ENCODE measurements at places on chromosomes 12 and 14.
A peak's percentile ranks its signal among the peaks of the same experiment; 100 is the strongest.

- DNase-seq, result no peak
Observed at GRCh38 chr14:22316473-22316872, 272.6 kb downstream of the DAD1 start.

- DNase-seq, result no peak
Observed at GRCh38 chr14:64541972-64542835, 1.7 kb downstream of the HSPA2 start.

GRCh38 chr12:57133916-57134315 lies 5.6 kb downstream of the LRP1 start:
- no peak for DNase-seq

- no peak for DNase-seq
Observed at GRCh38 chr14:64708148-64709004, 4.2 kb downstream of the PLEKHG3 start.

DNA sequence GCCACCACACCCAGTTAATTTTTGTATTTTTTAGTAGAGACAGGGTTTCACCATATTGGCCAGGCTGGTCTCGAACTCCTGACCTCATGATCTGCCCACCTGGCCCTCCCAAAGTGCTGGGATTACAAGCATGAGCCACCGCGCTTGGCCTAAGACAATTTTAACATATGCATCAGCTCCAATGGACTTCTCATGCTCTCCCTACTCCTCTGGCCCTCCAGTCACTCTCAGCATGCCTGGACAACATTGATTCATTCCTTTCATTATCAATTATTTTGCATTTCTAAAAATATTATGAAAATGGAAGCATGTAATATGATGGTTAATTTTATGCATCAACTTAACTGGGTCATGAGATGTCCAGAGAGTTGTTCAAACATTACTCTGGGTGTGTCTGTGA lies 469.1 kb upstream of the TMEM132C start:
- no peak for DNase-seq

DNA sequence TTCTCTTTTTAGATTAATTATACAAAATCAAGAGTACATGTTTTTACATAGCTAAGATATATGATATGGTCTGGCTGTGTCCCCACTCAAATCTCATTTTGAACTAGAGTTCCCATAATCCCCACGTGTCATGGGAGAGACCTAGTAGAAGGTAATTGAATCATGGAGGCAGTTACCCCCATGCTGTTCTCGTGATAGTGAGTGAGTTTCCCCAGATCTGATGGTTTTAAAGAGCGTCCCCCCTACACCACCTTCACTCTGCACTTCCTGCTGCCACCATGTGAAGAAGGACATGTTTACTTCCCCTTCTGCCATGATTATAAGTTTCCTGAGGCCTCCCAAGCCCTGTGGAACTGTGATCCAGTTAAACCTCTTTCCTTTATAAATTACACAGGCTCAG lies 21.4 kb upstream of the DRAM1 start:
- DNase-seq, result no peak

- peak; percentile 94 for DNase-seq
Observed at GRCh38 chr12:25151476-25151875, 43.5 kb downstream of the DNAI7 start.

DNA sequence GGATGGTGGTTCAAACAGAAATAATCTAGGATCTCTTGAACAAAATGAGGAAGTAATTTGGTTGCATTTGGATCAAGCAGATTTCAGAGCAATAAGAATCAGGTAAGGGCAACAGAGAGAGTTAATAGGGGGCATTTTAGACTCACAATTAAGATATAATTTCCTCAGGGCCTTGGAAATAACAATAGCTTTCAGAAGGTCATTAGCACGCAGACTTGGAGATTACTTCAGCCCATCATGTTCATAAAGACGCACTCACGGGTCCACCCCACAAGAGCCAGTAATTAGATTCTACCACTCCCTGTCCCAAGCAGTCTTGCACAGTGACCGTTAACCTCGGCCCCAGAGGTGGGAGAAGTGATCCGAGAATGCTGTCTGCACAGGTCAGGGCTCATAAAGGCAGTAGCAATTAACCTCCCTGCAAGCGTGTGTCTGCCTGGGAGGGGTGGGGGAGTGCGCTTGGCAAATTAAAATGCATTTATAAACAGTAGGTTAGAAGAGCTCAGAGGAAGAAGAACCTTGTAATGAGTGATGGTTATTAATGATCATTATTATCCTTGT lies 125.7 kb upstream of the CCDC196 start:
- no peak for DNase-seq

- no peak for DNase-seq
Observed at GRCh38 chr14:88775532-88775931, 17.2 kb downstream of the EML5 start.

DNA sequence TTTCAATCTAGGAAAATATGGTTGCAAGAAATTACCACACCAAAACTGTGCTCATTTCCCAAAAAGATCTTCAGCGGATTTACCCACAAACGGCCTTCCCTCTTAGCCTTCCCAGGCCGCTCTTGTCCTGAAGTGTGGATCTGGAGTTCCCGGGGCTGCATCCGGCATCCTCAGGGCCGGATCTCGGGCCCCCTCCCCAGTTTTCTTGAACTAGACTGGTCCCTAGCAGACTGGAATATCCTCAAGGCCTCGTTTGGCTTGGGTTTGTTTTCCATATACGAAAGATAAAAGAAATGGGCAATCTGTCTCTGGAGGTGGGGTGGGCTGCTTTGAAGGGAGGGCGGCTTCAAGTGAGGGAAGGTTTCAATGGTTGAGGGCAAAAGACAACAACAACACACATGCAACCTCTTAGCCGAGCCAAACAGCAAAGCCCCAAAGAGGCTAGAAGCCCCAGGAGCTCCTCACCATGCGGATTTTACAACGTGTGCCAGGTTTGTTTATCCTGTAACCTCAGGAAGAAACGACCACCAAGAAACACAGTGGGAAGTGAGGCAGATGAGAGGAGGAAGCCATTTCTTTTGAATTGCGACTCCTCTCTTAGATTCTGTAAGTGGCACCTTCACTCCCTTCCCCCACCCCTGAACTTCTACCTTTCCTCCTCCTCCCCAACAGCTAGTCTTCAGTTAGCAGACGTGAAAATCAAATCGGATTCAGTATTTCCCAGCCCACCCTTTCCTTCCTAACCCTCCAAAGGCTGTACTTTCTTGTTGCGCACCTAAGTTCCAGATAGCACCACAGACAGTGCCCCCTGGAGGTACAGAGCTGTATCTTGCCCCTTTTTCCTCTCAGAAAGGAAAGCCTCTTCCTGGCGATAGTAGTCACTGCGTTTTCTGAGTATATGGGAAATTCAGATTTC lies 2.6 kb downstream of the MYF6 start:
- DNase-seq, result no peak

DNA sequence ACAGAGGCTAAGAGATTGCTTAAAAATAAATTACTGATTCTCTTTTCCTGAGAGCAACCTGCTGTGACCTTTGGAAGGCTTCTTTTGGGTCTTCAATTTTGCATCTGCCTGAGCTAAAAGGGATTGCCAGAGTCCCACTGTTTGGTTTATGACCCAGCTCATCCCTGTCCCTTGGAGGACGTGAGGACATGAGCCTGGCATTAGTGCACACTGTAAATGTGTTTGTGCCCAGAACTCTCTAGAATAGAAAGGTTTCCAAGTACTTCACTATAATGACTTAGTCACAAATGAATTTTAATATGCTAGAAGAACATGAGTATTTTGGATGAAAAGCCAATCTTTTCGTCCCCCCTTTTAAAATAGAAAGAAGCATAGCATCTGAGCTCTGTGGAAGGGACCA lies 47.1 kb upstream of the CDKN3 start:
- DNase-seq, result no peak

GRCh38 chr14:101019990-101020710 lies 116.6 kb upstream of the RTL1 start:
- no peak for DNase-seq

GRCh38 chr12:61916831-61917230 lies 343.4 kb upstream of the USP15 start:
- no peak for DNase-seq

GRCh38 chr12:56299308-56299852 lies 750 bp downstream of the CS start:
- DNase-seq, result no peak

DNA sequence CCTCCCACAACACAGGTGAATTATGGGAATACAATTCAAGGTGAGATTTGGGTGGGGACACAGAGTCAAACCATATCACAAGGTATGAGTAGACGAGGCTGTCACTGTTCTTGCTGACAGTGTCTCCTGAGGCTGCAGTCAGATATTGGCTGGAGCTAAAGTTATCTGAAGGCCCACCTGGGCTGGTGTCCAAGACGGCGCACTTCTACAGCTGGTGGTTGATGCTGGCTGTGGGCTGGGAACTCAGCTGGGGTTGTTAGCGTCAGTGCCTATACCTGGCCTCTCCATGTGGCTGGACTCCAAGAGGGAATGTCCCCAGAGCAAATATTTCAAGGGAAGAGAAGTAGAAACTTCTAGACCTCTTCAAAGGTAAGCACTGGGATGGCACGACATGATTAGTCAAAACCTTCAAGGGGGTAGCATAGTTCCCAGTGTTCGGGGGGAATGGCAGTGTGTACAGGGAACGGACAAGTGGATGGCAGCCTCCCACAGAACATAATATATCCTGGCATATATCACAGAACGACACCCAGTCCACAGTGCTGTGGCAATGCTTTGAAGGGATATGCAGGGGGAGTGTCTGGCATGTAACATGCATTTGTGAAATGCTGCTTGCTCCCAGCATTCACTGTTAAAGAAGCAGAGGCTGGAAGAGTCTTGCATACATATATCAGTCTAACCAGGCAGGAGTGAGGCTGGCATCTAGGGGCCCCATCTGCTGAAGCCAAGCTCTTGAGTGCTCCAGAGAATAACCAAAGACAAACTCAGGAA lies 126.7 kb upstream of the RFLNA start:
- DNase-seq, result no peak

DNA sequence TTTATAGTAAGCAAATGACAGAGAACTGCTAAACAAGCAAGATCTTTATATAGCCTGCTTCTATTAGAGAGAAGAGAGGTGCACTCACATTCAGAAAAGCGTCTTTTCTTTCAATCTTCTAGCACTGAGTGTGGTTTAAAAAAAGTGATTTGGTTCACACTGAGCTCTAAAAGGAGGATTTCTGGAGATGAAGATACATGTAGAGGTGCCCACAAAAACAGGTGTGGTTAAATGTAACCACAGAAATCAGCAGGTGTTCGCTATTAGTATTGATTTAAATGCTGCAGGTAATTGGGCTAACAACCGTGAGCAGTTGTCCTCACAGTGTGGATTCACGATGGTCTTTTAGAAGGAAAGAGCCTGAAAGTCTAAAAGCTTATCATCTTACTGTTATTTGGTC lies 10.7 kb downstream of the PKP2 start:
- no peak for DNase-seq

GRCh38 chr14:54622192-54622958 lies 55.4 kb downstream of the SAMD4A start:
- no peak for DNase-seq

DNA sequence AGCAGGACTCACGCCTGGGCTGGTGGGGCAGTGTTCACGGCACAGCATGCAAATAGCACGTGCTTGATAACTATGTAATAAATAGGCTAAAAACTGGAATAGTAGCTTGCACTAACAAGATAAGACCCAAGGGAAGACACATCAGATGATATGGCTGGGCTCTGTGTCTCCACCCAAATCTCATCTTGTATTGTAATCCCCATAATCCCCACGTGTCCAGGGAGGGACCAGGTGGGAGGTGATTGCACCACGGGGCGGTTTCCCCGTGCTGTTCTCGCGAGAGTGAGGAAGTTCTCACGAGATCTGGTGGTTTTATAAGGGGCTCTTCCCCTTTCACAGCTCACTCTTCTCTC lies 46.9 kb downstream of the RIMBP2 start:
- no peak for DNase-seq

GRCh38 chr14:102958461-102958860 lies 36.0 kb downstream of the AMN start:
- DNase-seq, result no peak

DNA sequence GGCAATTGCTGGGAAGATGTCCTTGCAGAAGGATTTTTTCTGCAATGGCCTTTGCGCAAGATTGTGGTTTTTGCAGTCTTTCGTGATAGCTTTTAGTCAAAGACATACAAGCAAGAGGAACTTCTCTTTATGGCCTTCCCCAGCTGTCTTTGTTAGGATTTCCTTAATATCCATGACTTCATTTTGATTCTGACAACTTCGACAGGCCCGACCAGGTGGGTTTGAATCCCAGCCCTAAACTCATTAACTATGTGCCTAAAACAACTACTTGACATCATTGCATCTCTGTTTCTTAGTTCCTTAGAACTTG lies 13.3 kb upstream of the VRK1 start:
- no peak for DNase-seq

DNA sequence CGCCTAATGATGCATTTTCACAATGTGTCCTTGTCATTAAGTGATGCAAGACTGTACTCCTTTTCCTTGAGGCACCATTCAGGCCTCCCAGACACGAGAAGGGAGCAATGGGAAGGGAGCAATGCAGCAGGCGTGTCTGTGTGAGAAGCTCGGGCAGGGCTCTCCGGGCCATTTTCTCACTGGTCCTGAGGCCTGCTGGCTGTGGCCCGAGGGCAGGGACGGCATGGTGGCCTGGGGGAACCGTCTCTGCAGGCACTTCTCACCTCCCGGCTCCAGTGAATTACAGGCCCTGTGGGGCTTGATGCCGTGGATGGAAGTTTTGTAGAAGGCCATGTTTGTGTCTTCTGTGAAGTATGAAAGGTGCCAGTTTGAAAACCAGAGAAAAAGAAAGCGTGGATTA lies 71.0 kb downstream of the ADGRD1 start:
- DNase-seq, result no peak
